Stimulated activated CD8-positive, alpha-beta memory T cell treated with anti-CD3 and anti-CD28 coated beads, Interleukin-4, amount 100 ng/mL, for 48 hours (primary cell): ENCODE measurements at places on chromosomes 2 and 18.
A peak's percentile ranks its signal among the peaks of the same experiment; 100 is the strongest.

- DNase-seq, result peak; percentile 32
Observed at GRCh38 chr2:199704358-199705238, 146.4 kb downstream of the FTCDNL1 start.

DNA sequence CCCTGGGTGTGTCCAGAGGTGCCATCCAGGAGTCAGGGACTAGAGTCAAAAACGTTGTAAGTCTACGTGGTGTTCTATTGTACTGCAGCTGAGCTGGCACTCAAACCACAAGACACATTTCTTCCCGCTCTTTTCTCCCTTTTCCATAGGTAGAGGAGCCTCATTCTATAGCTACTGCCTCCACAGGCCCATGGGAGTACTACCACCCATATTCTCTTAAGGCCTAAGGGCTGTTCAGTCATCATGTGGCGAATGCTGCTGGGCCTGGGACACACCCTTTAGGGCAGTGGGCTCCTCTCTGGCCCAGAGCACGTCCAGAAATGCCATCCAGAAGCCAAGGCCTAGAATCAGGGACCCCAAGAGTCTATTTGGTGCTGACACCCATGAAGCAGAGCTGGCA is 1271.7 kb downstream of the CNTNAP5 start:
- no peak for DNase-seq

GRCh38 chr18:35463050-35463449 is 34.7 kb downstream of the INO80C start:
- no peak for DNase-seq

DNA sequence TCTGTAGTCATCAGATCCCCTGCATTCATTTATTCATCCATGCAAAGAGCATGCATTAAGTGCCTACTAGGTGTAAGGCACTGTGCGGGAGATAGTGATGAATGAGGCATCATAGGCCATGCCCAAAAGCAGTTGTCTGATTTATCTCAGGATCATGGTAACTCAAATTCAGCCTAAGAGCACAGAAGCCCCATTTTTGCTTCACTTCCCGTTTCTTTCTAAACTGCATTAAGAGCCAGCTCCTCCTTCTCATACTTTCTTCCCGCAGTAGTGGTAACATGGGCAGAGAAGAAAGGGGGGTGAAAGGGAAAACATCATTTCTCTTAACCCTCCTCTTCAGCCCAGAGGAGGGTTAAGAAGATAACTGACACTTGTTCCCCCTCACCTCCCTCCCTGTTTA is 2.9 kb downstream of the GPR45 start:
- DNase-seq, result no peak

GRCh38 chr18:34844732-34845459 is 134.8 kb downstream of the DTNA start:
- DNase-seq, result no peak

DNA sequence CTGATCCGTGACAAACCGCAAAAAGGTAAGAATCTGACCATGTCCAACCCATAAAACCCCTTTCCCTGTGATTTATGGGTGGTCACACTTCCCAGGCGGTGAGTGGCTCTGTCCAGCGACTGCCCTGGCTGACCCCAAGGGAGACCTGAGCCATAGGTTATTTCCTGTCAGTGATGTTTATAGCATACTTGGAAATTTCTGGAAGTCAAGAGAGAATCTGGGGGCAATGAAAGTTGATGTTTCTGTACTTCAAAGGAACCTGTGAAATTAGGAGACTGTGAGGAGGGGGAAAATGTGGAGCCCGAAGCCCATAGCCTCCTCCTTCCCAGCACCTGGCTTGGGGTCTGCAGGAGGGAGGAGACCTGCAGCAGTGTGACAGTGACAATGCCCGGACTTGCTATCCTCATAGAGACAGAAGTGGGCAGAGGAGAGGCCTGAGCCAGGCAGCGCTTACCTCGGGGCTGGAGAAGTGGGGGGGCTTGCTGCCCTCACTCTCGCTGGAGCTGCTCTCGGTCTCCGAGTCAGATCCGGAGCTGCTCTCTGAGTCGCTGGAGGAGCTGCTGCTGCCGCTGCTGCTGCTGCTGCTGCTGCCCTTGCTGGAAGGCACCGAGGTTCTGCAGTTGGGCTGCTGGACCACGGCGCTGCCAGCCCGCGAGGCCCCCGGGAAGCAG is 111.3 kb upstream of the REV1 start:
- DNase-seq, result no peak

DNA sequence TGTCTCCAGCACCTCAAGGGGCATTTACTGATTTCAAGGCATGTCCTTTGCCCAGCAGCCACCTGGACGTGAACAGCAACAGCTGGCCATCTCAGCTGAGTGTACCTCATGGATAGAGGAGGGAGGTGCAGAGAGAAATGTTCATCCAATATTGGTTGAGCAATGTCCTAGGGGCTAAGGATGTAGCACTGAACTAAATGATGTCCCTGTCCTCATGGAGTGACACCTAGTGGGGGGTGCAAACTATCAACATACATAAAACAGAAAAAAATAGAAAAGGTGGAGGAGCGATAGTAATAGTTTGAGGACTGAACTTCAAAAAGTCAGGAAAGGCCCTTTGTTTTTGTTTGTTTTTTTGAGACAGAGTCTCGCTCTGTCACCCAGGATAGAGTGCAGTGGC is 4.8 kb upstream of the UGGT1 start:
- DNase-seq, result no peak

- DNase-seq, result no peak
Observed at GRCh38 chr2:142040556-142040955, 90.3 kb downstream of the LRP1B start.

DNA sequence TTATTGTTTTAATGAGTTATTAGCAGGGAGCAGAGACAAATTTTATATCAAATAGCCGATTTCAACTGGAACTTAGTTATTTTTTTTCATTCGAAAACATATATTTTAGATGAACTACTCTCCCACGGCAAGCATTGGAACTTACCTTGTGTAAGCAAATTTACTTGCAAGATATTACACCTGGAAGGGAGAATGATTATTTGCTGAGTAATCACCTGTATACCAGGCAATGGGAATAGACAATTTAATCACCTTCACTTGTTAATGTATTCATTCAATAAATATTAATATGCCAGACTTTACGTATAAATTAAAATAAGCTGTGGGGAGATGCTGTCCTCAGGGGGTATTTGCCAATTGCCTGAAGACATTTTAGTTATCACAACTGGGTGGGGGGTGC is 1069.9 kb upstream of the CHAC2 start:
- no peak for DNase-seq

GRCh38 chr2:173214213-173214612 is 138.6 kb downstream of the MAP3K20 start:
- DNase-seq, result no peak

DNA sequence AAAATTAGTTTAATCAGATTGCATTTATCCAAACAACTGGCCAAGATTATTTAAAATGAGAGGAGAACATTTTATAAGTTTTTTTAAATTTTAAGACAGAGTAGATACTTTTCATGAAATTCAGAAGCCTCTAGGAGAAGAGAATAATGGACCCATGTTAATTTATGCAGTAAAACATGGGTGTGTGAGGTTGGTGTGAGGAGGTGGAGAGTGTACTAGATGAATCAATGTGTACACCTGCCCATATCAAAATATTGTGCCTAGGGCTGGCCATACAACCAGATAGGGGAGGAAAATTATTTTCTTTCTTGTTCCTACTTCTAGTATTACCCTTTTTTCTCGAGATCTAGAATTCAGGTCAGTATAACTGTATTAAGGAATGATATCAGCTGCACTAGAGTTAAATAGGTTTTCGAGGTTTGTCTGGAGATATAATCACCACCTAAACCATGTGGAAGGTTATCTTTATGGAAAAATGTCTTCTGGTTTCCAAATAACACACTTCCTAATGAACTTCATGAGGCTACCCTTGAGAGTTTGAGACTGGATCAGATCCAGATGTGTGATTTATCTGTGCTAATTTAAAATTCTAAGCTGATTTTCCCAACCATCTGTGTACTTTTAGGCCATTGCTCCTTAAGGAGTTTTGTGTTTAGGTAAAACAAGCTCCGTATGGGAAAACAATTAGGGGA is 37.6 kb downstream of the TMEM178A start:
- DNase-seq, result no peak

DNA sequence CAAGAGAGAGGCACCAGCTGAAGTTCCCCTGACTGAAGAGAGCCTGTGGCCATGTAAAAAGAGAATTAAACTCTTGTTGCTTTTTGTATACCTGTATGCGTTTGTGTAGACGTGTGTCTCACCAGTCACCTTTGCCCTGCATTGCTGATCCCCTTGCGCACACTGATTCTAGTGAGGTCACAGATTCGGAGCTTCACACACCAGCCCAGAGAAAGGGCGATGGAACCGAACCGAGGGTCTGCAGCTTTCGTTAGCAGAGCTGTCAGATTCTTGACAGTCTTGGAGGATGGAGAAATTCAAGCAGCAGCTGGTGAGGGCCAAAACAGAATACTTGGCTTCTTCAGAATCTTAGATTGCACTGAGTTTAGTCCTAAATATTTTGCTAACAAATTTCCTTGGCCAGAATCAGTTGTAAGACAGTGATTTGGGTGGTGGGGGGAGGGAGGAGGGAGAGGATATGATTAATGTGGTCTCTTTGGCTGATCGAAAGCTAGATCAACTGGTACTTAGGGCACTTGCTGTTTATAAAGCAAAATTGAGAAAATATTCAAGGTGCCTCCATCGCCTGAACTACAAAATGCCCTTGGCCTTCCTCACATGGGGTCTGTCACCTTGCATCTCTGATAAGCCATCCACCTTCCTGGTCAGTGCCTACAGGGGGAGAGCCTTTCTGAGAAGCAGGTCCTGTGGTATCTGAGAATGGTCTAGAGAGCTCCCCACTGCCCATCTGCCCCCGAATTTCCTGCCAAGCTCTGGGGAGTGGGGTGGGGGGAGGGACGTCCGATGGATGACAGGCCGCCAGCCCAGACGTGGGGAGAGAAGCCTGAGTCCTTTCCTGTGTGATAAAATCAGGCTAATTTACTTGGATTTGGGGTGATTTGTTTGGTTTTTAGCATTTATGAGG is 123.5 kb downstream of the CABLES1 start:
- no peak for DNase-seq

- DNase-seq, result no peak
Observed at GRCh38 chr2:235639428-235639773, 145.6 kb downstream of the AGAP1 start.

DNA sequence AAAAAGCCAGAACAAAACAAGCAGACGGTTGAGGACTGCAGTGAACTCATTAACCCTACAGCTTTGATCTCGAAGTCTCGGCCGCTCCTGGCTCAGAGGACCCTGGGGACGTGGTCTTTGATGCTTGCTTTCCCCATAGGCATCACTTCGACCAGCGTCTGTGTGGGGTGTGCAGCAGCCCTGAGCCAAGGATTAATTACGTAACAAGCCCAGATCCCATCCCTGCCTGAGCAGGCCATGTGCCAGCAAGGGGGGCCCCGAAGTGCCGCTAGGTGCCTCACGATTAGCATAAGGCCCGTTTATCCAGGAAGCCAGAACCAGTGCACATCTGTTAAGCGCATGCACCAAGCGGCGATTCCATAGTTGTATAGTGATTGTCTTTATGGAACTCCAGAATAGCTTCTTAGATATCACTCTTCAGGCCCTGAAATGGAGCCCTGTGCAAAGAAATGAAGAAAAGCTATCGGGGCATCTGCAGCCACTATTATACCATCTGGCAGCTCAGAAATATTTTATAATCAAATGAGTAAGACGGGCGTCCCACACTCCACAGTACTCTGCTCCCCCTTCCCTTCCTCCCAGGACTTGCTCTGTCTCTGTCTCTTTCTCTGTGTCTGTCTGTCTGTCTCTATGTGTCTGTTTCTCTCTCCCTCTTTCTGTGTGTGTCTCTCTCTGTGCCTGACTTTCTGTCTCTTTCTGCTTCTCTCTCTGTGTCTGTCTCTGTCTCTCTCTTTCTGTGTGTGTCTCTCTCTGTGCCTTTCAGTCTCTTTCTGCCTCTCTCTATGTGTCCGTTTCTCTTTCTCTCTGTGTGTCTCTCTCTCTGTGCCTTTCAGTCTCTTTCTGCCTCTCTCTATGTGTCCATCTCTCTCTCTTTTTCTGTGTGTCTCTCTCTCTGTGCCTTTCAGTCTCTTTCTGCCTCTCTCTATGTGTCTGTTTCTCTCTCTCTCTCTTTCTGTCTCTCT is 41.7 kb downstream of the HPCAL1 start:
- no peak for DNase-seq

- no peak for DNase-seq
Observed at GRCh38 chr18:76441002-76441667, 53.9 kb downstream of the ZNF516 start.

GRCh38 chr2:217661378-217661777 is 341.4 kb downstream of the TNS1 start:
- DNase-seq, result no peak

GRCh38 chr18:57836557-57836956 is 33.4 kb upstream of the ATP8B1 start:
- no peak for DNase-seq

- DNase-seq, result no peak
Observed at GRCh38 chr2:234293973-234294372, 202.9 kb downstream of the ARL4C start.

DNA sequence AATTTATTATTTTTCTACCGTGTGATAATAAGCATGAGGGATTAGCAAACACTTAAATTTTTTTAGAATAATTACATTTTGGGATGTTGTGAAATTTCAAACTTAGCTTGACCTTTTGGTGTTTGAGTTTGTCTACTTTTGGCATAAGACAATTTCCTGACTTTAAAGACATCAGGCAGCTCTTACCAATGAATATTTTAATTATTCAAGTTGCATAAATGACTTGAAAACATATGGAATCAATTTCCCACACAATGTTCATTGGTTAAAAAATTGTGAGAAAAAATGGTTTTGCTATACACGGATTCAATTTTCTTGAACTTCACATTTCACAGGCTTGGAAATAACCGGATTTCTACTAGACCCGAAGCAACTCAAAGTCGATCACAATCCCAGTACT is 243.4 kb downstream of the IKZF2 start:
- no peak for DNase-seq

DNA sequence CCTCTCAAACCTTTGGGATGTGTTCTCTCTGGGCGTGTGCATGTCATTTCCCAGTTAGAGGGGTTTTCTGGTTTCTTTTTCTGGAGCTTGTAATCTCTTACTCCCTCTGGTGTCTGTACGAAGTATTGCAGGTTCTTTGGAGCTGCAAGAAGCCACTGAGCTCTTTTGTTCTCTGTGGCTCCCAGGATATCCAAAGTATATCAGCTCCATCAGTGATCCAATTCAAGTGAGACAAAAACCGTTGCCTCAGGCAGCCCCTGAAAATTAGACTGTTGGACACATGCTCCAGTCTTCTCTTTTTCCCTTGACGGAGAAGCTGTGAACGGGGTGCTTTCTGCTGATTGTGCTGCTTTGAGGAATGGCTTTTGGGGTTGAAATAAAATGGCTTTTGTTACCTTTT is 59.0 kb upstream of the LDLRAD4 start:
- DNase-seq, result no peak

- no peak for DNase-seq
Observed at GRCh38 chr2:29270701-29271121, 155.5 kb downstream of the CLIP4 start.
